ENCODE measurements at places on chromosomes 16 and 17.
A peak's percentile ranks its signal among the peaks of the same experiment; 100 is the strongest.

DNA sequence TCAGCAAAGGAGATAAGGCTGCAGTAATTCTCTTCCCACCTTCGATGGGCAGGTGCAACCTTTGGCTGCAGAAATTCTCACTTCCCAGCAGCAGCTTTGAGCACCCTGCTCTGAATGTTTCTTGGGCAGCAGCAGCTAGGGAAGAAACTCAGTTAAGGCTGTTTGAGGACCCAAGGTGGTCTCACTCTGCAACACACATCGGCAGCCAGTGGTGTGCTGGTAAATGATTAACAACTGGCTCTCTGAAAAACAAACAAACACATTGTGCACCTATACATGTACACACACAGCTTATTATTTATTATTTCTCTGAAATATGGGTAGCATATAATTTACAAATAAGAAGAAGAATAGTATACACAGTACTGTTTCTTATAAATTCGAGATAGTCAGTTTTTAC is 685.8 kb downstream of the WWOX start:
- no peak for DNase-seq

DNA sequence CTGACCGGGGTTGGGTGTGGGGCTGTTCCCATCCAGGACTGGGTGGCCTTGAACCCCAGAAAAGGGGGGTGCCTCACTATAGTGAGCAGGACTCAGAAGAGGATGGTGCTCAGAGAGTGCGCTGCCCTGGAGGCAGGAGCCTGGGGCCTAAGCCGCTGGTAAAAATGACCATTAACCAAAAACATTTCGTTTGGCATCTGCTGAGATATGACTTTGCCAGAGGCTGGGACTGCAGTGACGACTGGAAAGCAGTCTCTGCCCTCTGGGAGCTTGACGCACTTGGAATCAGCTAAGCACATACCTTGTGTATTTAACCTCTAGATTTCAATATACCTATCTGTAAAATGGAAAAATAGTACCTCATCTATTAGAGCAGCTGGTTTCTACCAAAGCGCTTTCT is 7.2 kb upstream of the CRHR1 start:
- DNase-seq: no peak

DNA sequence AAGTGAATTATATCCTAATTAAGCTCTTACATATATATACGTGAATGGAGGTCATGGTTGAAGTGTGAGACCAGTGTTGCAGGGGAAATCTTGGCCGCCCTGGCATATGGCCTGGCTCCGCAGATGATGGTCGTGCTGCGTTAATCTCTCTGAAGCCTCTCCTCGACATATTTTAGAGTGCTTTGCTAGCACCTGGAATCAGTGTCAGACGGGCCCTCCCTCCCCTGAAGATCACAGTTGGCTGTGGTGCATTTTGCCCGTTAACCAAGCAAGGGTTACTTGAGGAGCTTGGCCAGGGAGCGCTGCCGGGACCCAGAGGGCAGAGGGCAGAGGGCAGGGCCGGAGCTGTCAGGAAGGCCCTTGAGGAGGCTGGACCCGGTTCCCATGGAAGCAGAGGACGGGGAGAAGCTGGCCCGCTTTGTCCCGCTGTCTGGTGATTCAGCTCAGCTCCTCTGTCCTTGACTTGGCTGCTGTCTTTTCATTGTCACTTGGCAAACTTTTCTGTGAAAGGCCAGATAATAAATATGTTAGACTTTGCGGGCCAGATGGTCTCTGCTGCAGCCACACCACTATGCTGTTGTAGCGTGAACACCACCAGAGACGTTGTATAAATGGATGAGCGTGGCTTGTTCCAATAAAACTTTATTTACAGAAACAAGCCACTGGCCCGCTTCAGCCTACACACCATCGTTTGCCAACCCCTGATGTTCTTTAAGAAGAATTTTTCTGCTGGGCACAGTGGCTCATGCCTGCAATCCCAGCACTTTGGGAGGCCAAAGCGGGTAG is 32.3 kb downstream of the CIBAR2 start:
- DNase-seq: no peak

GRCh38 chr16:79047337-79047736 is 553.2 kb downstream of the MAF start:
- no peak for DNase-seq

GRCh38 chr17:45246861-45247428 is 14.9 kb downstream of the SPATA32 start:
- DNase-seq: no peak

DNA sequence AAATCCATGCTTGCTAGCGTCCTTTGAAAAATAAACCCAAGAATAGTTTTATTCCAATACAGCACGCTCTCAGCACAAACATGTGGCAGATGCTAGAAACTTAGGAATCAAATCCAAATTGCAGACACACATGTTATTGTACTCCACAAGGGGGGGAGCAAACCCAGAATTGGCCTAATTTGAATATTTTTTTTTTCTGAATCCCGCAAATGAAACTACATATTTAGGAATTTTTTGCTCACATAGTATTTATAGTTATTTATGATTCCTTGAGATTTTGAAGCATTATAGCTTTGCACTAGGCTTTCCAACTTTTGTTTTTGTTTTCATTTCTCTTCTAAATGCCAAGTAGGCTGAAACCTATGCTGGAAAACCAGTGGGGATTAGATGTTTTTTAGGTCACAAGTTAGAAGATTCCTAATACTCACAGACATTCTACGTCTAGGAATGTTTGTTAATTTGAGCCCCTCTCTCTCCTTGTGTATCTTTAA is 59.3 kb upstream of the CDH11 start:
- no peak for DNase-seq

GRCh38 chr17:7220593-7221277 is 997 bp downstream of the ACADVL start:
- DNase-seq: peak; percentile 63

GRCh38 chr16:78509965-78510364 is 410.5 kb downstream of the WWOX start:
- DNase-seq: no peak

DNA sequence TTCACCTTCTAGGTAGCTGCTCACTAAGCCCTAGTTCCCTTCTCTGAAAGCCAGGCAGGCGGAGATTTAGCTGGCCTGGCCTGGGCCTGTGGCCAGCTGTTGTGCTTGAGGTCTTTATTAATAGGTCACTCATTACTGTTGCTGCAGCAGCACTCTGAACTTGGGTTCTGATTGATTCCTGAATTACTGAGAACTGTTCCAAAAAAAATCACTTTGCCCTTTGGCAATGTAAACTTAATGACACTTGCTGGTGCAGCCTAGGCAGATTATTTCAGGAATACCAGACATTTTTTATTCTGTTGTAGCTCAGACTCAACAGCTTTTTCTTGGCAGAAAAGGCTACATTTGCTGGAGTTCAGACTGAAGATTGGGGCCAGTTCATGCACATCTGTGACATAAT is 2.7 kb downstream of the TOM1L1 start:
- no peak for DNase-seq

Data from activated CD8-positive, alpha-beta memory T cell treated with anti-CD3 and anti-CD28 coated beads, Interleukin-2, amount 50 U/mL, for 4 hours (primary cell).